ENCODE measurements at places on chromosomes 12 and 14.

DNA sequence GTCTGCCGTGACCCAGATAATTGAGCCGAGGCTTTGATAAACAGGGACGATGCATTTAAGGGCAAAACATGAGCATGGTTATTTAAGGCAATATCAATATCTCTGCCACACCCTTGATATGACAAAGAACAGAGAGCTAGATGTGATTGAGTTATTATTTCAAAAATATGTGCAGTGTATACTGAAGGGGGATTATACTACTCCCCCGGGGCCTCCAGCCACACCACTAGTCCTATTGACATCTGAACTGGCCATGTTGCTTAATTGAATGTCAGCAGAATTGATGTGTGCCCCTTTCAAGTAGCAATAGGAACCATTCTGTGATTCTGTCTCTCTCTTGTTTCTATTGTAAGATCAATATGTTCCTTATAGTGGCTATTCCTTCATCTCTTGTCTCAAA, 794.8 kb upstream of the SEL1L start:
- no peak for DNase-seq

- DNase-seq: no peak
These were observed 178.0 kb downstream of the PHETA1 start for GRCh38 chr12:111190741-111191526.

DNA sequence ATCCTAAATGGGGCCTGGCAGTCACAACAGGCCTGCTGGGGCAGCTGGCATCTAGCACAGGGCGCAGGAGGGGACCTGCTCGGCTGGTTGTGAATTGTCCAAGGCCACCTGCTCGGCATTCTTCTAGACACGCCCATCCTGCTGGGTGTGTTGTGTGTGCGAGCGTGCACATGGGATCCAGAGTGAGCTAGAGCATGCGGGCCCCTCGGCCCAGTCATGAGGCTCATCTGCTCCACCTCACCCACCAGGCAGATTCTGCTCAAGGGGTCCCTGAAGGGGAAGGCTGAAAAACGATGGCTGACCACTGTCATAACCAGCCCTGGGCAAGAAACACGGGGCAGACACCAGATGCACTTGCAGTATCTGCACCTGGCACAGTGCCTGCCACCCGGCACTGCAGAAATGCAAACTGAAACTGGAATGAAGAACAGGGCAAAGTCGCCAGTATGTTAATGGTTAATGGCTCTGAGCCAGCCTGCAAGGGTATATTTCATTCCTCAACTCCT, 31.8 kb downstream of the MAX start:
- no peak for DNase-seq

GRCh38 chr12:12975322-12976077, 23.5 kb upstream of the GPRC5D start:
- peak; percentile 55 for DNase-seq

- DNase-seq: no peak
These were observed 23.7 kb downstream of the CEP170B start for GRCh38 chr14:104888489-104889374.

DNA sequence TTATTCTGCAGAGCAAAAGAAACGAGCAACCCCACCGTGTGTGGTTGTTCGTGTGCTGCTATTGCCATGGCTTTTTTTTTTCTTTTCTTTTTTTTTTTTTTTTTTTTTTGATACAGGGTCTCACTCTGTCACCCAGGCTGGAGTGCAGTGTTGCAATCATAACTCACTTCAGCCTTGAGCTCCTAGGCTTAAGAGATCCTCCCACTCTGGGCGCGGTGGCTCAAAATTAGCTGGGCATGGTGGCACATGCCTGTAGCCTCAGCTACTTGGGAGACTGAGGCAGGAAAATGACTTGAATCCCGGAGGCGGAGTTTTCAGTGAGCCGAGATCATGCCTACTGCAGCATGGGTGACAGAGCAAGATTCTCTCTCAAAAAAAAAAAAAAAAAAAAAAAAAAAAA, 144.2 kb downstream of the ESR2 start:
- DNase-seq: no peak

- no peak for DNase-seq
These were observed 2.0 kb downstream of the PHB2 start for GRCh38 chr12:6968426-6968825.

DNA sequence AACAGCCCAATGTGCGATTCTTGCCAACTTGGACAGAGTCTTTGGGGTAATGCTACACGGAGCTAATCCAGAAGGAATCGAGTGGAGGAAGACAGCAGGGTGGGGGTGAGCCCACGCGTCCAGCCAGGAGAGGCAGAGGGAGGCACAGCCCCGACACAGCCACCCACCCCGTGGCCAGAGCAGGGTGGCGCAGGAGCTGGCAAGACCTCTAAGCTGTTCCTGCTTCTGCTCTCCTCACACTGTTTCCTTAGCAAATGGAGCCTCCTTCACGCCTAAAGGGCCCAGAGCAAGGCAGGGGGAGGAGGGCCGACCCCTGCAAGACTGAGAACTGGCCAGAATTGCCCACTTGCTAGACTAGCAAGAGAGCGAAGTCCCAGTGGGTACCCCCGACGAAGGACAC, 91.5 kb downstream of the FBXL14 start:
- no peak for DNase-seq

GRCh38 chr12:89040146-89040964, 311.9 kb downstream of the DUSP6 start:
- no peak for DNase-seq

DNA sequence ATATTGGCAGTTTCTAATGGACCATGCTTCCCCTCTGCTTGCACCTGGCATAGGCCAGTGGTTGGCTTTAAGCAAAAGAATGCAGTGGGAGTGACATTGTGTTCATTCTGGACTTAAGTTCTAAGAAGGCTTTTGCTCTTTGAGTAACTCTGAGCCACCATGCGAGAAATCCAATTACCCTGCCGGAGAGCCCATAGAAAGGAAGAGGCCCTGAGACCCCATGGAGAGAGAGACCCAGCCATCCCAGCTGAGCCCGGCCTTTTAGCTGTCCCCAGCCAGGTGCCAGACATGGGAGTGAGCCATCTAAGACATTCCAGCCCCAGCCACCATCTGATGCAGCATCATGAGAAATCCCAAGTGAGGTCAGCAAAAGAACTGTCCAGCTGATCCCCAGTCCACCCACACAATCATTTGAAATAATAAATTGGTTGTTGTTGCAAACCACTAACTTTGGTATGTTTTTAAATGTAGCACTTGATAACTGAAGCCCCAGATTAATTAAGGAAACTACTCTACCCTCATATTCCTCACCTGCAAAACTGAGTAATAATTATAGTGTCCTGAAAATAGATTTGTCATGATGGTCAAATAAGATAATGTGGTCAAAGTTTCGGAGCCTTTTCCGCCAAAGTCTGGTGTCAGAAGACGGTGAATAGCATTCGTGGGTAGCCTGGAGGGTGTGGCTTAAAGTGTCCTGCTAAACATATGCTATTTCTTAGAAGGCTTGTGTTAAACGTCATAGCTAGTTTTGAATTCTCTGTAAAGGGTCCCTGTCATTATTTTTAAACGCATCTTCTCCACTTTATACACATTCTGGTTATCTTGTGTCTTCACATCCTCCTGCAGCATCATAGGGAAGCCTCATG, 166.6 kb upstream of the PELI2 start:
- no peak for DNase-seq

DNA sequence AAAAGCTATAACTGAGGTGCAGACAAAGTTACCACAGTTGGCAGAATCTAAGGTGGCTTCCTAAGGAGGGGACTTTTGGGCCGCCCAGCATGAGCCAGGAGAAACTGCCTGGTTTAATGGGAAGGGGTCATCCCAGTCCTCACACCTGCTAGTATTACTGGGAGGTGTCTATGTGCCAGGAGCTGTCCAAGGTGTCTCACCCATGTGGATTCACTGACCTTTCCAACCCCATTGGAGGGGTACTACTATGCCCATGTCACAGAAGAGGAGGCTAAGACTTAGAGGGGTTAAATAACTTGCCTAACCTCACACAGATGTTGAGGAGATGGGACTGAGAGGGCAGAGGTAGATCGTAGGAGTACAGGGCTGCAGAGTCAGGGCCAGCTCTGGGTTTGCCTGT, 10.2 kb downstream of the ABCB9 start:
- no peak for DNase-seq

- DNase-seq: no peak
These were observed 20.1 kb upstream of the ANO2 start for GRCh38 chr12:5964913-5965900.

DNA sequence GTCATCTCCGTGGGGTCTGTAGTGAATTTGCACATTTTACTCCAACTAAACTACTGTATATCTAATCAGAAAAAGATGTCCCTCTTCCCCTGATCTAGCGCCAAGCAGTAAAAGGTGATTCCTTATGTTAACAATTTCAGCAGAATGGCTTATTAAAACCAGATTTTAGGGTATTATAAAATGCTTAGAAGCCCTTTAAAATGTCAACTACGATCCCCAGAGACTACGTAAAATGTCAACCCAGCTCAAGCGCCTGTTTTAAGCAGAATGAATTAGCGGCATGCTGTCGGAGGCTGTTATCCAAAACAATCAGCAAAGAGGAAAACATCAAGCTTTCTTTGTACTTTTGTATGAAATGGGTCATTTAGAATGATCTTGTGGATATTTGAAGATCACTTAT, 408.9 kb downstream of the SOX5 start:
- no peak for DNase-seq

All from MCF 10A (cell line).